ENCODE measurements at places on chromosomes 6 and 20.

- no peak for DNase-seq
Measured at GRCh38 chr6:45558858-45559257, 181.1 kb upstream of the SUPT3H start.

DNA sequence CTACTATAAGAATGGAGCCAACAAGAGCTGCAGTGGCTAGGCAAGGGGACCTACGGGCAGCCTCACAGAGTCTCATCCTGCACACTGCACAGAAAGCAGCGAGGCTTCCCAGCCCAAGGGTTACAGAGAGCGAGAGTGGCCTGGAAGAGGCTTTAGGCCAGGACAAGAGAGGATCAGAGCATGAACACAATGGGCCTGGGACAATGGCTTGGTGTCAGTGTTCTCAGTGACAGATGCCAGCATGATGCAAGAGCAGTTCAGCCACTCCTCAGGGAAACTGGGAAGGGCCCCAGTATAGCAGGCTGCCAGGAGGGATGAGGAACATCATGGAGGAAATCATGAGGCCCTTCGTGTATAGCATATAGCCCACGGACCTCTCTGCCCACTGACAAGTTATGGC is 108.0 kb downstream of the NUS1 start:
- DNase-seq = no peak

DNA sequence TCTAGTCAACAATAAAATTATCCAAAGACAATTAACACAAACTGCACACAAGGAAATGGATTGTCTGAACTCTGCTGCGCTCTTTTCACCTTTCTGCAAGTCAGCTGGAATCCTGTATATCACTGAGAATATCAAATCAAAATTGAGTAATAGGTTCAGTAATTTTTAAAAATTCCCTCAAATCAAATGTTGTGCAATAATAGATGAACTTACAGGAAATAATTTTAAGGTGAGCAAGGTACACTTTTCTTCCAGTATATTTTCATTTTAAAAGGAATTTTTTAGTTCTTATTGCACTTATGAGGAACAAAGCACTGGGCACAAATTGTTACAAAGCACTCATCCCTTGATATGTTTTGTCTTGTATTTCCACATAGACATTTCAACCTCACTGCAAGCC is 1.2 kb downstream of the SAYSD1 start:
- DNase-seq = no peak

GRCh38 chr6:26743157-26743821 is 83.7 kb upstream of the ZNF322 start:
- DNase-seq = peak; percentile 77

GRCh38 chr20:399182-399707 is 8.9 kb upstream of the RBCK1 start:
- no peak for DNase-seq

DNA sequence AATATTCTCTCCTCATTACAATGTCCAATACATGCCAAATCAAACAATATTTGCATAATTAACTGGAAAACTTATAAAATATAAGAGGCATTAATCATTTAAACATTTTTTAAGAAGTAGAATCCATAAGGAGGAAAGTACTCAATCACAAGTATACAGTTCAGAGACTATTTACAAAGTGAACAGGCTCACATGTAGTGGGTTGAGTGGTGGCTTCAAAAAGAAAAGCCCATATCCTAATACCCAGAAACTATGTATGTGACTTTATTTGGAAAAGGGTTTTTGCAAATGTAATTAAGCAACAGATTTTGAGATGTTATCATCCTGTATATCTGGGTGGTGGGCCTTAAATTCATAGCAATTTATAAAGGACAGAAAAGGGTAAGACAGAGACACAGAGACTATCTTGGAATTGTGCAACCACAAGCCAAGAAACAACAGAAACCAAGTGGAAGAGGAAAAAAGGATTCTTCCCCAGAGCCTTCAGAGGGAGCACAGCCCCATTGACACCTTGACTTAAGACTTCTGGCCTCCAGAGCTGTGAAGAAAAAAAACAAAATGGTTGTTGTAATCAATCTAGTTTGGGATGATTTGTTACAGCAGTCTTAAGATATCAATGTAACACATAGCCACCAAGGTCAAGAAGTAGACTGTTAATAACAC is 32.7 kb upstream of the CRISP1 start:
- no peak for DNase-seq

GRCh38 chr6:161815965-161816364 is 542.1 kb upstream of the AGPAT4 start:
- no peak for DNase-seq

DNA sequence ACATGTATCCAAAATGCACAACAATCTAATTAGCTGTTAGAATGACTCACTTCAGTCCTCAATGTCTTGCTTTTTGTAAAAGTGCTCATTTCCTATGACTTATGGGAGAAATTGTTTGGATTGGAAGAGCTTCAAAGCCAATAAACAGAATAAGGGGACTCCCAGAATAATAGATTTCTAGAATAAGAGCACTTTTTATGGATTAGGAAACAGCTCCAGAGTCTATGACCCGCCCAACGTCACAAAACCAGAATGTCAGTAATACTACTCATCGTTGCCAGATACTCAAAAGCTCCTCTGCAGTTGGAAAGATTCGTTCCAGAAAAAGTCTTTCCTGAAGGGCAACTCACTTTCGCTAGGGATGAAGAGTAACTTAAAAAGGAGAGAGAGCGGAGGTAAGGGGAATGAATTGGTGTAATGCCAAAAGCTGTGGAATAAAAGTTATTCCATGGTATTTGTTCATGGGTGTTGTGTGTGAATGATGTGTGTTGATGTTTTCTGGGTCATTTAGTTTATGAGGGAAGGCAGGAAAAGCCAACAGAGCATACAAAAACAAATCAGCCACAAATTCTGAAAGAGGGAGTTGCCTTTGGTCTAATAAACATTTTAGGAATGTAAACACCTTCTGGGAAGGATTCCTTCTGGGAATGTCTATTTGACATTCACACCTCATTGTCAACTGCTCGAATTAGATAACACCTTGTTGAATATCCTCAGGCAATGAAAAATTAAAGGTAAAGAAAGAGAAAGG is 64.6 kb downstream of the SYNE1 start:
- DNase-seq = no peak

DNA sequence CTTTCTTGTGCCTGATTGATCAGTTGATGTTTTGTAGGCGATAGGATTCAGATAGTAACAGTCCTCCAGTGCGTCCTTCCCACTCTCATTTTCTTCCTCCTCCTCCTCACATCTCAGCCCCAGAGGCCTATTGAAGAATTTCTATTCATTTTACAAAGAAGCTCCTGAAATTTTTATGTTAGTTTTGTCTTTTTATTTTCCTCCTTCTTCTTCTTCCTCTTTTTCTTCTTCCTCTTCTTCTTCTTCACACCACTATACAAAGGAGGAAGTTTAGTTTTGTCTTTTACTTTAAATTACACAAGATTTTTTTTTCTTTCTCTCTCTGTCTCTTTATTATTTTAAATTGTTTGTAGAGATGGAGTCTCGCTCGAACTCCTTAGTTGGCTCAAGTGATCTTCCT is 19.1 kb downstream of the BTN2A1 start:
- DNase-seq = no peak

DNA sequence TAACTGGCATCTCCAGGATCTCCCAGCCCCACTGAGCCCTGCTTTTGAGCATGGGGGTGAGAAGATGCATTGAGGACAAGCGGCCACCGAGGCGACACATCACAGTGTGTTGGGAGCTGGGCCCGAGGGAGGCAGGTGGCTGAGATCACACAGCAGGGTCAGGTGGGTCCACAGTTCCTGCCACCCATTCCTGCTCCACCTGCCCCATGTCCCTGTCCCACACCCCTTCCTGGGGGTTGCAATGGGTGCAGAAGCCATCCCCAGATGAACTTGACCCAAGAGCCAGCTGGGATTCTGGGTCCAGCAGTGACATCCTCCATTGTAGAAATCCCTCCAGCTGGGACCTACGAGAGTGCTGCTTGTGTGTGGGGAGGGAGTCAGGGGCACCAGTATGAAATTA is 1.0 kb downstream of the TGM2 start:
- DNase-seq = no peak

DNA sequence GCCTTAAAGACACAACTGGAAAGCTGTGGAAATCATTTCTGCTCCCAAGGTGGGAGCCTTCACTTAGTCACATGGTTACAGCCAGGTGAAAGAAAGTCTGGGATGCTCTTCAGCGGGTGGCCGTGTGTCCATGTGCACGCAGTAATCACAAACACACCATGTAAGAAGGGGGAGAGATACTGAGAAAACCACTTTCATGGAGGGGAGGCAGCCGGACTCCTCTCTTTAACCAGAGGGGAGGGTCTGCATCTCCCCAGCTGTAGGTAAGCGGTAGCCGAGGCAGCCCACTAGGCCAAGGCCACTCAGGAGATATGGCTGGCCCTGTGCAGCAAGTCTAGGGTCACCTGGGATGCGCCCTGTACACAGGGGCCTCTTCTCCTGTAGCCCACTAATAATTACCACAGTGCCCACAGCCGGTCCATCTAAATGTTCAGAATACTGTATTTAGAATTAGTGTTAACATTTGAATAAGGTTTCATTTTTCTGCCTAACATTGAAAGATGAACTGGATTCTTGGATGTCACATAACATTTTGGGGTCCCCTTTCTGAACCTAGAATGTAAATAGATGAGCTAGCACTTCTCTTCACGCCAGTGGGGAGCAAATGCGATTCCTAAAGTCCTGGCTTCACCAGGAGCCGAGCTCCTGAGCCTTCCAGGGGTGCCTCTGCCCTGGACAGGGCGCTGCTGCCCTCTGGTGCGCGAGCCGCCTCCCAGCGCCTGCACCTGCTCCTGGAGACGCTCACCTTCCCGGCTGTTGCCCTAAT is 15.9 kb downstream of the GPR31 start:
- DNase-seq = no peak

- peak; percentile 71 for DNase-seq
Measured at GRCh38 chr20:22775671-22776139, 191.3 kb upstream of the FOXA2 start.

- DNase-seq = no peak
Measured at GRCh38 chr6:168517742-168518347, 76.9 kb downstream of the SMOC2 start.

DNA sequence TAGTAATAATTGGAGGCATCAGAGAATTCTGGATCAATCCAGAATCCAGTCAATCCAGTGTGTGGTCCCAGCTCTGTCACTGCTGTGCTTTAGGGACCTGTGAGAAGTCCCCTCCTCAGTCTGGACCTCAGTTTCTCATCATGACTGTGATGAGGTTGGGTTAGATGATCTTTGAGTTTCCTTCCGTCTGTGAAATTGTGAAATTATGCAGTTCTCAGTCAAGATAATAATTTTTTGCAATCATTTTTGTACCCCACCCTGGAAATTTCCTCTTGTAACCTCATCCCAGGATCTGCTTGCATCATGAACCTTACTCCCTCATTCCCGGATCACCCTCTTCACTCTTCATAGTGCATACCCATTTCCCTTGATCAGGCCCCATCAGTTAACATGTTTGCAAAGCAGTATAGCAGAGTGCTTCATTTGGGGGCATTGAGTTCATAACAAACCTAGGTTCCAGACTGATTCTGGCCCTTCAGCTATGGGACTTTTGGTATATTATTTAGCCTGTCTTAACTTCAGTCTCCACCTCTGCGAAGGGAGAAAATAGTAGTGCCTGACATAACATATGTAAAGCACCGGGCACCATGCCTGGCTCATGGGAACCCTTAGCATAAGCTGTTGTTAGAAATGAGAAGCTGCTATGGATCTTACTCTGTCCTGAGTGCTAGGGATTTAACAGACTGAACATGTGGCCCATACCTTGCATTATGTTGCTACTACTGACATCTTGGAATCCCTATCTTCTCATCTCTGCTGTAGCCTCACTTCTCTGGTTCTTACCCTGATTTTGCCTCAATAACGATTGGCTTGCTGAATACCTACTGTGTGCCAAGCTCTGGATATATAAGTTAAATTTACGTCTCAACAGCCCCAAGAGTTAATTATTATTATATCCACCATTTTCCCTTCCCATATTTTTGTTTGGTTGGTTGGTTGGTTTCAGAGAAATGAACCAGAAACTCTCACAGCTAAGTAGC is 1.3 kb downstream of the ZNF76 start:
- DNase-seq = no peak

DNA sequence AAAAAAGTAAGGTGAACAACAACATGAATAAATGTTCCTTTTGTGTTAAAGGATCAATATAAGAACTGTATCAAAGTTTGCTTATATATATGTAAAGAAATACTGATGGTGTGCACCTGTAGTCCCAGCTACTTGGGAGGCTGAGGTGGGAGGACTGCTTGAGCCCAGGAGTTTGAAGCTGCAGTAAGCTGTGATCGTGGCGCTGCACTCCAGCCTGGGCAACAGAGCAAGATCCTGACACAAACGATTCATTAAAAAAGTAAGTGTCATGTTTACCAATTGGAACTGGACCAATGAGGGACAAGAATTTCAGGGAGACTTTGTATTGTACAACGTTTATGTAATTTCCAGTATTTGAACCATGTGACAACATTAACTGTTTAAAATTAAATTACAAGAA is 5.0 kb upstream of the PHF20 start:
- no peak for DNase-seq

DNA sequence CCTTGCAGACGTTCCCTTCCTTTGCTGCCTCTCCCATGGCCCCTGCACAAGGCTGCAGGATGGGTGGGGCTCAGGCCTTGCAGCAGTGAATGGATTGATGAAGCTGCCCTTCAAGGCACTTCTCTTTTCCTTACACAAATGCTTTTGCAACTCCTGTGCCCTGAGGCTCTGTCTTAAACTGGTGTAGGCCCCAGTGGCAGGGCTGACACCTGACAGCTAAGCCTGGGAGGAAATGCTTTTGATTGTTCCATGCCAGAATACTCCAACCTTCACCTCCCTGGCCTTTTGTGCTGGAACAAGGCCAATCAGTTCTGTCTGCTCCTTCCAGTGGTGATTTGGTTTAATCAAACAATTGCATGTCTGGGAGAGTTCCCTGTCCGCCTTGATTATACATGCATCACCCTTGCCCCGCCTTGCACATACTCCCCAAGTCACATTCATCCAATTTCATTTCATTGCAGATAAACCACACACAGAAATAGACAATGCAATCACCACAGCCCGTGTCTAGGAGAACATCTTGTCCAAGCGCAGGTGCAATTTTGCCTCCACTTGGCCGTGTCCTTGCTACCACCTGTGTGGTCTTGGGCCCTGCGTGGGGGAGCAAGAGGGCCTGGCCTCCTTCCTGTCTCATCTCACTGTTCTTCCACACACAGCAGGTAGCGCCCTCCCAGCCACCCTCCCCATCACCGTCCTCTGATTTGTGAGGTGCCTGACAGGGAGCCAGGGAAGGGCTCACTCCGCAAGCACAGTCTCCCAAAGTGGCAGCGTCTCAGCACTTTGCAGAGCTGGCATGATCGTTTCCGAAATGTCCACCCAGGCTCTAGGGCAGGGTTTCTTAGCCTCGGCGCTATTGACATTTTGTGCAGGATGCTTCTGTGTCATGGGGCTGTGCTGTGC is 120.4 kb downstream of the CDH26 start:
- DNase-seq = no peak

GRCh38 chr6:56521454-56521853 is 121.2 kb downstream of the DST start:
- DNase-seq = no peak

- DNase-seq = no peak
Measured at GRCh38 chr6:111353912-111354462, 129.0 kb downstream of the REV3L start.
